Iris pigment epithelial cell (primary cell): ENCODE measurements at places on chromosomes 7 and 10.
A peak's percentile ranks its signal among the peaks of the same experiment; 100 is the strongest.

DNA sequence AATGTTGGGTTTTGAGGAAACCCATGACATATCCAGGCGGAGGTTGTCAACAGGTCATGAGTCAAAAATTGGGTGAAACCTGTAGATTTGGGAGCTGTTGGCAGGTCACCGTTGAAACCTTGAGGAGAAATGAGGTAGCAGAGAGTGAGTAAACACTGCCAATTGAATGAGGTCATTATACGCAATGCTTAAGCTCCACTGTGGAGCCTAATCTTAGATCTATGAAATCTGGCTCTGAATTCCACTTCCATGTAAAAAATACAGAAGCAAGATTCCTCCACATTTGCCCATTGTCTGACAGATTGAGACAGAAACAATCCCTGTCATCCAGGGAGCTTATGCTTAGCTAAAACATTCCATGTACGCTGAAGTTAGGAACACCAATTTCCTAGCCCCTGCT, 76.0 kb upstream of the IL6 start:
- DNase-seq, result no peak

DNA sequence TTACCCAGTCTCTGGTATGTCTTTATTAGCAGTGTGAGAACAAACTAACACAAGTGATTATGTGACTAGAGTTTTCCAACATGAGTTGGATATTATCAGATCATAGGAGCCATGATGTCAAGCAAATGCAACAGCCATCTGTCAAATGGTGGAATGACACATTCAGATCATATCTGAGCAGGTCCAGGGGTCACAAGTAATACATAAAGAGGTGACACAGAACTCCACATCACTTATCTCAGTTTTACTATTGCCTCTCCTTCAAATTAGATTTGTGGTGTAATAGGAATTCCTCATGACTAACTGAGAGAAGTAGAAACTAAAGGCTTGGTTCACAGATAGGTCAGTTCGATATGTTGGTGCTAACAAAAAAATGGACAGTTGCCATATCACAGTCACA, 12.2 kb upstream of the SAMD9L start:
- DNase-seq, result peak; percentile 58

- DNase-seq, result no peak
Observed at GRCh38 chr10:63760034-63760707, 239.0 kb downstream of the REEP3 start.

- no peak for DNase-seq
Observed at GRCh38 chr10:76047521-76047920, 616.1 kb downstream of the LRMDA start.

DNA sequence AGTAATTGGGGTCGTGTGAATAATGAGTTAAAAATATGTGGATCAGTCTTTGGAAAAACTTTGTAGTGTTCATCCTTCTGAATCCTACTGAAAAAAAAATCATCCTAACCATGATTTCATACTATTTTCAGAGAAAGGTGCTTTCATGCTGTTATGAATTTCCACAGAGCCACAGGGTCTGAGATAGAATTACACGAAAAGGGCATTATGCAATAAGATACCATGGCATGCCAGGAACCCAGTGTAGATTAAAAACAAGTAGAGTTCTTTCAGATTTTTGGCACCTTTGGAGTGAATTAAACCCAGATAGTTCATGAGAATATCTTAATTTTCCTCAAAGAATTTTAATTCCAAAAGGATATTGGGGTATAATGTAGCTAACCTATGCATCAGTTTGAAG, 47.5 kb upstream of the AGMO start:
- no peak for DNase-seq

DNA sequence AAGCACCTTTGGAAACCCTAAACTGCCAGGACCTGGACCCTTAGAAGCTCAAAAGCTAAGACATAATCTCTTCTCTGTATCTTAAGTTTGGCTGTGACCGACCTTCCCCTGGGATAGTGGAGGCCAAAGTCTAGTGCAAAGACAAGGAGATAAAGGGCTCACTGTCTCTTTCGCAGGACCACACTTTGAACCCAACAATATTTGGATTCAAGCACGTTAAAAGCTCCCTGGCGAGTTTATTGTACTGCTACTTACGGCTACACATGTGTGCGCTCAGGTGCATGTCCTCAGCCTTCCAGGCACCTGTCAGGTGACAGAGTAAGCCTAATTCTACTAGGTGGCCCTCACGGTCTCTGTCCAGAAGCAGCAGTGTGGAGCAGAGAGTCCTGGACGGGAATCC, 55.9 kb downstream of the PNLIPRP2 start:
- DNase-seq, result no peak

GRCh38 chr7:18901351-18901750, 216.1 kb downstream of the TWIST1 start:
- DNase-seq, result no peak

- DNase-seq, result no peak
Observed at GRCh38 chr7:141974831-141975230, 1.3 kb upstream of the TAS2R38 start.

DNA sequence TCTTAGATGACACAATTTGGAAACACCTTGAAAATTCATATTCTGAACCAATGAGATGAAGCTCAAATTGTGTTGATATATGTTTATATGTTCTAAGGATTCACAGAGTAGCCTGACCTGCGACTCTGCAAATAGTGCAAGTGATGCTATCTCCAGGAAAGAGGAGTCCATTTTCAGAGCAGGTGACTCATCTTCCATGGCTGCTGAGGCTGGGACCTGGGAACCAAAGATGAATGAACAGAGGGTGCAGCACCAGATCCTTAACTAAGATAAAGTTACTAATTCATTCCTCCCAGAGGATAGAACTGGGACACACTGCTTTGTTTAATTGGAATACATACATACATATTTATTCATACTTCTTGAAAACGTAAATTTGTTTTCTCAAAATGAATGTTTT, 240.6 kb upstream of the SEMA3C start:
- peak; percentile 59 for DNase-seq

DNA sequence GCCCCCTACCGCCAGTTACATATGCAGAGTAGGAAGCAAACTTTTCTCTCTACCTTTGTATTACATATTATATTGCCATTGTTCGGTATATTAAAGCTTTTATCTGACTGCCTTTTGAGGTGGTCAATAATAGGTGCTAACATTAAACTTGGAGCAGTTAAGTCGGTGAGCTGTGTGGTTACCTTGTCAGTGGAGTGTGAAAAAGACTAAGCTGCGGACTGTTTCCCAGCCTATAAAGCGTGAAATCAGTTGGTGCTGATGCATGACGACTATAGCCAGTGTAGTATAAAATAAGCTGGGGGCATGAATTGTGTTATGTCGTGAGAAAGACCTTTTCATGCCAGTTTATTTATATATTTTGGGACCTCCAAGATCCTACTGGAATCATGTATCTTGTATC, 33.7 kb downstream of the R3HCC1L start:
- DNase-seq, result no peak

GRCh38 chr10:69831231-69831855, 29.6 kb downstream of the COL13A1 start:
- DNase-seq, result peak; percentile 46

GRCh38 chr7:64516451-64516850, 46.4 kb downstream of the ZNF680 start:
- peak; percentile 51 for DNase-seq

DNA sequence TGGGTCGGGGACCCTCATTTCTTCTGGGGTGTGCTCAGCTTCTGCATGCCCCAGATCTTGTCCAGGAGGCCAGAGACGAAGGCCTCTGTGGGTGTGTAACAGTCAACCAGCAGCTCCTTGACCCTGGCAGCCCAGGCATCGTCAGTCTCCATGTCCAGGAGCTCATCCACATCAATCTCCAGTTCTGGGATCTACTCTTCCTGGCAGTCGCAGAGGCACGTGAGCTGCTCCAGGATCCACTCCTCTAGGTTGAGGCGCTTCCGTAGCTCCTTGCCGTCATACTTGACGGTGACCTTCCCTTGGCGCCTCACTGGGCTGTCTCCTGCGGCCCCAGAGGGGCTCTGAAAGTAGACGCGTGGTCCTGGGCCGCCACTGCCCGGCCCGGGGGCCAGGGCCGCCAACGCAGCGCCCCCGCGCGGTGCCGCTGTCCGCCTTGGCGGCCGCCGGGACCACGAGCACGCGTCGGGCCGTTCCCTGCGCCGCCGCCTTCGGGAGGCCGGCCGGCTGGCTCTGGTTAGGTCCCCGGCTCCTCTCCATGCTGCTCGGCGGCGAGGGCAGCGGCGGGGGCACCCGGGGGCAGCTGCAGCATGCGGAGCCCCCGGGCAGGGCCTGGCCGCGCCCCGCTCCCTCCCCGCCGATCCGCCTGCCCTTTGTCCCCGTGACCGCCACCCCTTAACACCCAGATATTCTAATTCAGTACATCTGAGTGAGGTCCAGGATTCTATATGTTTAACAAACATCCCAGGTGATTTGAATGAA, 170.5 kb downstream of the SEPTIN7 start:
- no peak for DNase-seq

DNA sequence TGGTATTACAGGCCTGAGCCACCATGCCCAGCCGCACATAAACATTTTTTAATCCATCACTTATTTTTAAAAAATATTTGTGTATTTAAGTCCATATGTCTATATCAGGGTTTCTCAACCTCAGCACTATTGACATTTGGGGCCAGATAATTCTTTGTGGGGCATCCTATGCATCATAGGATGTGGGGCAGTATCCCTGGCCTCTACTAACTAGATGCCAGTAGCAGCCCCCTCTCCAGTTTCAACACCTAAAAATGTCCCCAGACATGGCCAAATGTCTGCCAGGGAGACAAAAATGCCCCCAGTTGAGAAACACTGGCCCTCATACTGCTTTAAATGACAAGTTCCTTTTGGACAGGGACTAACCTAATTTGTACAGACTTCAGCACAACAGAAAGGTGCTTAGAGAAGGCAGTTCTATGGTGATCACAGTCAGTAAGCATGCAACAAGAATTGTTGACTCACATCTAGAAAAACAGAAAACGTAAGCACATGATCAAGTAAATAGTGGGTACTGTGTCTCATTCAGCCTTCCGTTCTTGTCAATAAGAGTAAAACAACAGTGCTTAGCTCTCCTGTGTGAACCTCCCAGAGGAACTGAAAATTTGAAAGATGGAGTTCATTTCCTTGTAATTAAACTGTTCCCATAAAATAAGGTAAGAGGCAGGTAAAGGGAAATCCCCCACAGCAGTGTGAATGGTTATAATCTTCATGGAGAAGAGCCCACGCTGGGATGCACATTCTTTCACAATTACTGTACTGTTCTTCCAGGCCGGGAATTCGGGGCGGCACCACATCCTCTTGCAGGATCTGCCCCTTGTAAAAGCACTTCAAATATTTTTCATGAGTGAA, 17.3 kb upstream of the ADRB1 start:
- DNase-seq, result peak; percentile 84

GRCh38 chr10:86167762-86168128, 198.8 kb downstream of the GRID1 start:
- DNase-seq, result no peak

- DNase-seq, result no peak
Observed at GRCh38 chr10:30197186-30197585, 137.8 kb upstream of the JCAD start.

- DNase-seq, result no peak
Observed at GRCh38 chr7:31096198-31096876, 44.2 kb downstream of the ADCYAP1R1 start.

GRCh38 chr7:25669961-25670841, 441.9 kb upstream of the NPVF start:
- DNase-seq, result no peak

DNA sequence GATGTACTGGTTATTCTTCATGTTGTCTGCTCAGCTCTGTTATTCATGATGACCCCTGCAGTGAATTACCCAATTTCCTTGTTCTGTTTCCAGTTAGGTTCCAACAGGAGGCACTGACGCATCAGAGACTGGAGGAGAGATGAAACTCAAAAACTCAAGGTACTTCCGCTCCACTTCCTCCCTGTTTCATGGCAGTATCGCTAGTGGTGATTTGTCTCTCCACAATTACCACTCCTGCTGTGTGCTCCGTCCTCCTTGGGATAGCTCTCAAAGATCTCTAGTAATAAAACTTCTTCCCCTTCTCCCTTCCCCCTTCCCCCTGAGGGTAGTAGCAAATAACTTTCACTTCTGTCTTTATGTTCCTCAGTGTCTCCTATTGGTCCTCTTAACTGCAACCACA, 107.4 kb upstream of the ABCB5 start:
- peak; percentile 4 for DNase-seq

GRCh38 chr10:119177708-119178371, 772 bp downstream of the PRDX3 start:
- peak; percentile 38 for DNase-seq

DNA sequence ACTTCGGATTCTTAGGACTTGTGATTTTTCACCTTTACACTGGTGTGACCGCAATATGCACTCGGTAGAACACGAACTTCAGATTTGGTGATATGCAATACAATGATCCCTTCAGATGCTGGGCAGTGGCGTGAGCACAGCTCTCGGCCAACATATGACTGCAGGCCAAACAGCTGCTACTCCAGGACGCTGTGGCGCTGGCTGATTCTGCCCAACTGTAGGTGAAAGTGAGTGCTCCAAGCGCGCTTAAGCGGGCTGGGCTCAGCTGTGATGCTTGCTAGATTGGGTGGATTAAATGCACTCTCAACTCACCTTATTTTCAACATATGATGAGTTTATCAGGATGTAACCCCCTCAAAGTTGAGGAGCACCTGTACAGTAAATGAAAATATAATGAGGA, 137.6 kb upstream of the RET start:
- no peak for DNase-seq

- DNase-seq, result no peak
Observed at GRCh38 chr7:65988084-65988483, 6.1 kb upstream of the GUSB start.
